ENCODE measurements at places on chromosomes 4 and X.

- DNase-seq, result no peak
Measured at GRCh38 chrX:100417681-100418080, 7.6 kb upstream of the PCDH19 start.

DNA sequence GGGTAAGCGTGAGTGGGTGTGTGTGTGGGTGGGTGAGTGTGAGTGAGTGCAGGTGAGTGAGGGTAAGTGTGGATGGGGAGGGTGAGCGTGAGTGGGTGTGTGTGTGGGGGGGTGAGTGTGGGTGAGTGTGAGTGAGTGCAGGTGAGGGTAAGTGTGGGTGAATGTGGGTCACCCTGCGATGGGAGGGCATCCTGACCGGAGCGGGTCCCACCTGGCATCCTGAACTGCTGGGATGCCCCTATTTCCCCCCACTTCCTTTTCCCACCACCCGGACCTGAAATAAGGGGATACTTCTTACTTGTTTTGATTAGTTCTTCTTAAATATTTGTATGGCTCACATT lies 49.5 kb downstream of the ING2 start:
- no peak for DNase-seq

GRCh38 chr4:185852961-185853360 lies 41.0 kb upstream of the SORBS2 start:
- DNase-seq, result no peak

DNA sequence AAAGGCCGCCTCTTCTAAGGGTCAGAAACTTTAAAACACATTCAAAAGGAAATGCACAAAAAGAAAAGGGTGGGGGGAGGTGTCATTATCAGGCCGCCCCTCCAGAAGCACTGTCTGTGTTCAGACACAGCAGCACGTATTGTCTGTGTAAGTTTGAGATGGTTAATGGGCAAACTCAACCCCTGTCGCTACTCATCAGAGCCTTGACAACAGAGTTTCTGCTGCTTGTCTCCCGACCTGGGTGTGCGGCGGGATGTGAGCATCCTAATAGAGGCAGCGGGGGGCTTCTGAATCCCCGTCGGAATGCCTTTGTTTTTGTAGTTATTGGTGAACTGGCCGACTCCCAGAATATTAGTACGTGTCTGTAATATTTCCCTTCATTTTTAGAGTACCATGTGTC lies 158.9 kb downstream of the DCTD start:
- DNase-seq, result no peak

DNA sequence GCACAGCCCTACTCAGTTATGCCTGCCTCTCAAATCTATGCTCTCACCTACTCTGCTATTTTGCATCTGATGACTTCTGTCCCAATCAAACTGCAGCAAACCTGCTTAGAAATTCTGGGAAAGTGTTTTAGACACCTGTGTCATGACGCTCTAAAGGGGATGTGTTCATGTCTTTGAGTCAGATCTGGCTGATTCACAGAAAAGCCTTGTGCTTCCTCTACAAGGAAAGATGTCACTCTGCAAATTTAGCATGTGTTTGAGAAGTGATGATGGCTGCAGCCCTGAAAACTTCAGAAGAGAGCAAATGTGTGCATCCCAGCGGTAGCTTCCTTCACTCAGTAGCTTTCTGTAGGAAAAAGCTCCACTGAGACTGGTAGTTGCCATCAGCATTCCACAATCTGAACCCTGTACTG lies 235.4 kb downstream of the MGST2 start:
- no peak for DNase-seq

Data from H9 (cell line).